ENCODE measurements at places on chromosomes 16 and 17. TPM values are rescaled to one million over a fixed set of nuclear protein-coding genes. Genes with fewer than 3 reads are reported as not detected.
A peak's percentile ranks its signal among the peaks of the same experiment; 100 is the strongest.

The SEZ6 gene
- not detected for total RNA-seq

The CD79B gene
- total RNA-seq, result 39.1 TPM

GRCh38 chr16:80114699-80115098, 426.1 kb upstream of the DYNLRB2 start:
- peaks cover 11% of the 10 kb centered on the region for H3K27me3 ChIP-seq
- H3K4me1 ChIP-seq, result no peaks in the 10 kb centered on the region
- no peak overlapping the region for H3K27ac ChIP-seq
- DNase-seq, result no peak

- DNase-seq, result peak; percentile 64
- peaks cover 32% of the 10 kb centered on the region for H3K27me3 ChIP-seq
- H3K4me3 ChIP-seq, result peak overlapping the region; percentile 67
- H3K4me1 ChIP-seq, result peaks cover 5% of the 10 kb centered on the region
- H3K27ac ChIP-seq, result no peak overlapping the region
- no peaks in the 10 kb centered on the region for H3K36me3 ChIP-seq
Observed at GRCh38 chr17:50272711-50273653, 1.3 kb upstream of the TMEM92 start.

DNA sequence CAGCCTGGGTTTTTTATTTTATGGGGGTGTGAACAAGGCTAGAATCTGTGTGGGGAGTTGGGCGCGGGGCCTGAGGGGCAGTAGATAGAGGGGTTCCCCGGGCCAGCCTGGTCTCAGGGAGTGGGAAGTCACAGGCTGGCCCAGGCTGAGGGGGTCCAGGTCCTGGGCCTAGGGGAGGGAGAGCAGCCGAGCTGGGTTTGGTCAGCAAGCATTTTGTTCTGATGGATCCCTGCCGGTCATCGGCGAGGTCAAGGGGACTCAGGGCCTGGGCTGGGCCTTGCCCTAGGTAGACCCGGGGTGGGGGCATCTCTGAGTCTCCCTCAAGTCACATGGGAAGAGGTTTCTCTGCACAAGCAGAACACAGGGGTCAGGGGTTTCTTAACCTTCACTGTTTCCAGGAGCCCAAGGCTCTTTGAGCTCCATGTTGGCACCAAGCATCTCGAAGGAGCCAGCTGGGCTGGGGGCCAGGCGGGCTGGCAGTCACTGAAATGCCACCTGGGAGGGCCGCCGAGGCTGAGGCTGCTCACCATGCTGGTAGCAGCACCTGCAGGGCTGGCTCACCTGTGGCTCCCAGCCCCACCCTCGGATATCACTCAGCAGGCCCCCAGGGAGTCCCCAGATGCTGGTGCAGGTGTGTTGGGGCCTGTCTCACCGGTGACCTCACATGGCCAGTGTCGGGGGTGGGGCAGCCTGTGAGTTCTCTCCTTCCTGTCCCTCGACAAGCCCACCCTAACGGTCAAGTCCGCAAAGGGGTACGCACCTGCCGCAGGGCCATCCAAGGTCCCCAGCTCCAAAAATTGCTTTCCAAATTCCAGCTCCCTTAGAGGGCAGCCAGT, 41.0 kb downstream of the SLC7A5 start:
- DNase-seq, result peak; percentile 42
- no peaks in the 10 kb centered on the region for H3K4me1 ChIP-seq
- H3K27me3 ChIP-seq, result no peaks in the 10 kb centered on the region
- peaks cover 33% of the 10 kb centered on the region for H3K36me3 ChIP-seq

- H3K27me3 ChIP-seq, result peaks cover 4% of the 10 kb centered on the region
- H3K36me3 ChIP-seq, result no peaks in the 10 kb centered on the region
- no peak for DNase-seq
- no peaks in the 10 kb centered on the region for H3K4me1 ChIP-seq
- H3K27ac ChIP-seq, result no peak overlapping the region
- no peak overlapping the region for H3K4me3 ChIP-seq
Observed at GRCh38 chr16:31149332-31149731, 534 bp downstream of the PRSS36 start.
